Activated effector memory CD4-positive, alpha-beta T cell treated with Interleukin-2 at 50 U/mL for 16 hours (primary cell): ENCODE measurements at places on chromosomes 16 and 17.
A peak's percentile ranks its signal among the peaks of the same experiment; 100 is the strongest.

GRCh38 chr16:18842565-18842964, 41.2 kb upstream of the ARL6IP1 start:
- no peak for DNase-seq

- DNase-seq, result no peak
Observed at GRCh38 chr16:23754594-23755483, at the start of gene CHP2. Gene CHP2, plus strand, starts transcription at chr16:23755026. Its CDS starts 24 bp downstream, at chr16:23755050.

GRCh38 chr17:72903522-72903921, 189.0 kb downstream of the SLC39A11 start:
- no peak for DNase-seq

GRCh38 chr16:68420366-68420942, 27.9 kb downstream of the SMPD3 start:
- no peak for DNase-seq

DNA sequence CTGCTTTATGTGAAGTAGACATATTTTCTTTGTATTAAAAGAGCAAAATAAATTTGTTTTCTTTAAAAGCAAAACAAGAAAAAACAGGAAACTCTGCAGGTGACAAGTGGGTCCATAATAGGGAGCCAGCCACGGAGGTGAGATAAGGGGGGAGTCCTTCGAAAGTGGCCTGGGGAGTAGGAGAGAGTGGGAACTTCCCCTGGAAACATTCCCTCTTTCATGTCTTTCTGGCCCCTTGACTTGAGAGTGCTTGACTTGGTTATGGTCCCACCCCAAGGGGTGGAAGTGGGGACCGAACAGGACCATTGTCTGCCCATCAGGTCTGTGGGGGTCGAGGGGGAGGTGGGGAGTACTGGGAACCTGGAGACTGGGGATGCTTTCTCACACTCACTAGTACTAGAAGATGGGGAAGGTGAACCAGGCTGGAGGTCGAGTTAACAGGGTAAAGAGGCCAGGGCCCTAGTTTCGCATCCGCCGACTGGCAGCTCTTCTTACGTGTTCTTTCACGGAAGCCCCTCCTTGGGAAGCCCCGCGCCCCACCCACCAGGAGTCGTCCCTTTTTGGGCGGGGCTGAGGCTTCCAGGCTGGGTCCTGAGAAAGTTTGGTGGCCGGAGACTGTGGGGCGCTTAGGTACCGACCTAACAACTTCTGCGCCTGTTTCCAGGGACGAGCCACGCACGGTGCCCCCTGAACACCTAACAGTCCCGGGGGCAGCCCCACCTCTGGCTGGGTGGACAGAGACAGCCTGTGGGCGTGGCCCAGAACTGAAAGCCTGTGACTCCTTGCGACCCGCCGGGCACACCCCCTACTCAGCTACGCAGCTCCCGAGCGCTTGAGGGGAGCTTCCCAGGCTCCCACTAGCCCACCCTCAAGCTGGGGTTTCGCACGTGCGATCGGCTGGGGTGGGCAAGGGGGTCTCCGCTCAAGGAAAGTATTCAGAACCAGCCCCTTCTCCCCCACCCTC, 790 bp downstream of the TRADD start:
- peak; percentile 80 for DNase-seq

- no peak for DNase-seq
Observed at GRCh38 chr16:2835638-2836493, 5.8 kb downstream of the ZG16B start.
